AG04449 (cell line): ENCODE measurements at places on chromosomes 13 and 19.

DNA sequence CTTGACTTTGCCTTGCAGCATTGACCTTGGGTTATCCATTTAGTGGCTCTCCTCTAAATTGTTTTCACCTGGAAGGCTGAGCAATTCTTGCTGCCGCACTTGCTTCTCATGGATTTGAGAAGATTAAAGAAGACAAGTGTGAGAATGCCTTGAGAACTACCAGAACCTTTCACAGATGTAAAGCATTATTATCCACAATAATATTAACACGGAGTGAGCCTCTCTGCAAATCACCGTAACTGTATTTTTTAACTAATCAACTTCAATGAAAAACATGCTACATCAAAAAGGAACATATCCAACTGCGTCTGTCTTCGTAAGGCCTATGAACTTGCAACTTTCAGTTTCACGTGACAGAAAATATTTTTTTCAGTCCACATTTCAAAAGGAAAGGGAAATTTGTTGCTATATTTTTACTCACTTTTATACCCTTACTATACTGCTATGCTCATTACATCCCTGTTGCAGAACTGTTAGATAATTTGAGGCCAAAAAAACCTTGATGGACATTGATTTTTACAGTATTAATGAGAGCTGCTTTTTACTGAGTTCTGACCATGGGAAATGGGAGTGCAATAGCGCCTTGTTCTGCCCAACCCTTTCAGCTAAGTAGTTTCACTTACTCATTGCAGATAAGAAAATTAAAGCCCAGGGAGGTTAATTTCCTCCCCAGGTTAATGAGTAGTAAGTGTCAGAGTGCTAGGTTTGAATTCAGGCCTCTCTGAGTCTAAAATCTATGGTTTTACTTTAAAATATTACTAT is 93.8 kb upstream of the RAP2A start:
- DNase-seq: no peak

- DNase-seq: no peak
Observed at GRCh38 chr13:23182142-23182541, 1.4 kb downstream of the SGCG start.

DNA sequence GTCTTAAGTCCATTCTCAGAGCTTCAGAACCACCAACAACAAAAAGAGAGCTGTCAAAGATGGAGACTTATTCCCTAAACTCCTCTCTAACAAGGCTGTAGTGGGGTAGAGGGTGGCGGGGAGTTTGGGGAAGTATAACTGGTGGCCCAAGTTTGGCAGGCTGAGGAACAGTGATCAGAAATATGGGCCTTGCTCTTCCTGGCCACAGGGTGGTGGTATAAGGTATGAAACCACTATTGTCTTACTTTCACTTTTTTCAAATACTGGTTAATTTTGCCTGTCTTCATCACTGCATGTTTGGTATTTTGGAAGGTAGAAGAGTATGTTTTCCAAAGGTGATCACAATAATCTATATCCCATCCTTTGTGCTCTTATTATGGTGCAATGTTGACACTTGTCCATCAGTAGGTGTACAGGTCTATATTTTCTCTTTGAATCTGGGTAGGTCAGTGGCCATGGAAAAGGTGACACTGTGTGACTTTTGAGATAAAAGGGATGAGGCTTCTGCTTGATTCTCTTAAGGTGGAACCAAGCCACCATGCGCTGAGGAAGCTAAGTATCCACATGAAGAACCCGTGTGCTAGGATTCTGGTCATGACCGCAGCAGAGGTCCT is 23.2 kb upstream of the GPC5 start:
- no peak for DNase-seq

- DNase-seq: no peak
Observed at GRCh38 chr13:113226873-113227450, 17.5 kb downstream of the CUL4A start.

GRCh38 chr13:78759704-78760103 is 100.7 kb upstream of the OBI1 start:
- no peak for DNase-seq

DNA sequence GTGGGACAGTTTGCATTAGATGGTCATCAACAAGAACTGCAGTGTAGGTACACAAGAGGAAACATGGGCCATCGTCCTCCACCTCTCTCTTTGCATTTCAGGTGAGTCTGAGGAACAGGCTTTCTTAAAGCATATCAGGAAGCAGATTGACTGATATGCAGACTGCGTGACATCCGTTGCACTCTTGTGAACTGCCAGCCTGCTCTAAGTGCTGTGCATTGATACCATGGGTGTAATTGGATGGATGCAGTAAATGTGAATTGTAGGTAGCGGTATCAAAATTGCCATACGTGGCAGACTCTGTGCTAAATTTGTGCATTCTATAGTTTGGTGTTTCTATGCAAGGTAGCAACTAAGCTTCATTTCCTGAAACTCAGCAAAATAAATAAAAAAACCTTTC is 1008.3 kb downstream of the EFNB2 start:
- DNase-seq: no peak

DNA sequence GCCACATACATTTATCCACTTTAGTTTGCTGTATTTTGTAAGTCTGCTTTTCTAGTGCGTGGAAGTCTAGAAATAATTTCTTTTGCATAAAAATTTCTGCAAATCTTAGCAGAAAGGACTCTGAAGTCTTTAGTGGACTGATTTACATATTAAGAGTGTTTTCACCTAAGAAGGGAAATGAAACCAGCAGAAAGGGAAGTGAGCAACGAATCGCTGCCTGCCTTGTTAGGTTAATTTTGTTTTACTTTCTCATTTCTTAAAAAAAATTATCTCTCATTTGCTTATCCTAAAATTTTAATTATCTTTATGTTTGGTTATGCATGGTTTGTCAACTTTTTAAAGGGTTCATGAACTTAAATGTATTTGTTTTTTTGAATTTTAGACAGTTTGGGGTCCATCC is 767 bp upstream of the GPR18 start:
- no peak for DNase-seq

GRCh38 chr19:31338069-31338776 is 11.0 kb downstream of the TSHZ3 start:
- DNase-seq: no peak

DNA sequence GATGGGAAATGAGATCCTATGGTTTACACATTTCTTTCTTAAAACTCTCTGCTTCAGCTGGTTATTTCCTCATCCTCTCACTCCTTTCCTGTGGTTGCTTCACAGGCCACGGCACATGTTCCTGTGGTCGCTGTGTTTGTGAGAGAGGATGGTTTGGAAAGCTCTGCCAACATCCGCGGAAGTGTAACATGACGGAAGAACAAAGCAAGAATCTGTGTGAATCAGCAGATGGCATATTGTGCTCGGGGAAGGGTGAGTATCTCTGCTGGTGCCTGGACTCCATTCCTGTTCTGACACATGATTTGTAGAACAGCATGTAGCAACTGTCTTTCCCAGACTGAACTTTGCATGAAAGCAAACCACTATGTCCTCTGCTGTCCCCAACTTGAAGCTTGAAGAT is 254.2 kb downstream of the ITGBL1 start:
- peak; percentile 81 for DNase-seq

- no peak for DNase-seq
Observed at GRCh38 chr13:33863188-33863789, 45.3 kb downstream of the RFC3 start.

DNA sequence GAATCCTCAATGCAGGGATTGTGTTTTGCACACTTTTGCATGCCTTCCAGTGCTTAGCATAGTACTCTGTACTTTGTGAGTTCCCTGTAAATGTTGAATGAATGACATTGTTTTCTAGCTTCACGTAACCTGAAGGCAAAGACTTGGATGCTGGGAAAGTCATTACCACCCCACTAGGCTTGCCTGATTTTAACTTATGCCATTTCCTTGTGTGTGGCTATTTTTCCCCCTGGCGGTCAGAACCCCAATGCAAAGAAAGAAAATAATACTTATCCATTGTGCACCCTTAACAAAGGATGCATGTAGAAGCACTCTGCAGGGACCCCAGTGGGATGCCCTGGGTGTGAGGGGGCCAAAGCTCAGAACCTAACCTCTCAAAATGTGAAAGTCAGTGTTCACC is 1.2 kb upstream of the ENOX1 start:
- DNase-seq: no peak

GRCh38 chr13:112184851-112185371 is 118.0 kb downstream of the SOX1 start:
- no peak for DNase-seq

DNA sequence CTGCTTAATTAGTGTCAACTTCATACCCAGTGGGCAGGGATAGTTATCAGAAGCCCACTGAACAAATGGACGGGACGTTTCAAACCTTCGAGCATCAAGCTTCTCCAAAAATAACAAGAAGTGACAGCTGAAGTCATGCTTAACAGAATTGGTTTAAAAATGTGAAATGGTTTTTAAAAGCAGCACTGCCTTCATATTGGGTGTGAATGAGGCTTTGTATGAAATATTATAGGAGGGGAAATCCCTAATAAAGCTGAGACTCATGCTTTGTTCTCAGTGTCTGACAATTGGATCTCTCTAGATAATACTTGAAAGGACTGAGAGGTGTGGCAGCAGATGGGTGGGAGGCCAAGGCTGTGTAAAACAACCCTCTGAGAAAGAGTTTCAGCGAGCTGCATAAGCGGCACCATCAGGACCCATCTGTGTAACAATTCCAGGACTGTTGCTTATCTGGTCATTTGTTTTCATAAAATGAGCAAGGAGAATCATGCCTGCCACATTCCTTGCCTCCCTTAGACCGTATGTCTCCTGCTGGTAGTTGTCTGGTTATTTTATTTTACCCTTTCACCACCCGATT is 667.7 kb downstream of the DIAPH3 start:
- DNase-seq: no peak

DNA sequence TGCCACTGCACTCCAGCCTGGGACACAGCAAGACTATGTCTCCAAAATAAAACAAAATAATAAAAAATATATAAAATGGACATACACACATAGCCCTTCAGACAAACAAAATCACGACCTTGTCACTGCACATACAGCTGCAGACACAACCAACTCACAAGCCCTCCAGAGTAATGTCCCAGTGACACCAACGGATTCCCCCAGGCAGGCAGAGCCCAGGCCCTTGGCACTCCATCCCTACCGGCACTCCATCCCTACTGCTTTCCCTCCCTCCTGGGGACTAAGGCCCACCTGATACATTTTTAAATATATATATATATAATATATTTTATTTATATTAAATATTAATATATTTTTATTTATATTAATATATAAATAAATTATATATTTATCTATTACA is 18.5 kb downstream of the ZNF101 start:
- no peak for DNase-seq

DNA sequence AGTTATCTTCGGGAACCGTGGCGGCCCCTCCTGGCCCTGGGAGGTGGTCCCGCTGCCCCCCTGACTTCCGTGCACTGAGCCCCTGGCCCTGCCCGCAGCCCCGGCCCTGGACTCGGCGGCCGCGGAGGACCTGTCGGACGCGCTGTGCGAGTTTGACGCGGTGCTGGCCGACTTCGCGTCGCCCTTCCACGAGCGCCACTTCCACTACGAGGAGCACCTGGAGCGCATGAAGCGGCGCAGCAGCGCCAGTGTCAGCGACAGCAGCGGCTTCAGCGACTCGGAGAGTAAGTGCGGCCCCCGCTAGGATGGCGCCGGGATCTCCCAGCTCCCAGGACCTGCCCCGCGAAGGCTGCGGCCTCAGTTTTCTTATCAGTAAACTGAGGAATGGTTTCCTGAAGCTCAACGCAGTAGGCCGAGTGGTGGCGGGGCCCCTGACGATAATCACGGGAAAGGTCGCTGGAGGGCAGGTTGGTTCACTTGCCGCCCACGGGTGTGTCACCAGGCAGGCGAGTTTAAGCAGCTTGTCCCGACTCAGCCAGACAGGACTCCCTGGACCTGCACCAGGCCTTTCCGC is 924 bp downstream of the RGCC start:
- DNase-seq: no peak

DNA sequence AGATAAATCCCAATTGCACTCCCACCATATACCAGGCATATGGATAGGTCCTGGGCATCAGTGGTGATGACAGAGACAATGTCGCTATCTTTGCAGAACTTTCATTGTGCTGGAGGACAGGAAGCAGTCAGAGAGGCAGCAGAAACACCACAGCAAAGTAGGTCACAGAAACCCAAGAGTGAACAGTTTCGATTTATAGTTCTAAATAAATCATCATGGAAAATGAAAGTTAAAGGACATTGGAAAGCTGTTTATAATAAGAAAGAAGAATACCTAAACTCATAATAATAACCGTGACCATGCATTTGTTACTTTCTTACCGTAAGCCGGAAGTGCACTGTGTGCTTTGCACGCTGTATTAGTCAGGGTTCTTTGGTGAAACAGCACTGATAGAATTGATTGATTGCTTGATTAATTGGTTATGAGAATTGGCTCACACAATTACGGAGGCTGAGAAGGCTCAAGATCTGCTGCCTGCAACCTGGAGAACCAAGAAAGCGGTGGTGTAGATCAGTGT is 38.9 kb downstream of the ALOX5AP start:
- DNase-seq: no peak

GRCh38 chr13:28558567-28558966 is 63.6 kb upstream of the FLT1 start:
- DNase-seq: no peak

GRCh38 chr13:48902368-48902767 is 73.3 kb upstream of the FNDC3A start:
- no peak for DNase-seq

DNA sequence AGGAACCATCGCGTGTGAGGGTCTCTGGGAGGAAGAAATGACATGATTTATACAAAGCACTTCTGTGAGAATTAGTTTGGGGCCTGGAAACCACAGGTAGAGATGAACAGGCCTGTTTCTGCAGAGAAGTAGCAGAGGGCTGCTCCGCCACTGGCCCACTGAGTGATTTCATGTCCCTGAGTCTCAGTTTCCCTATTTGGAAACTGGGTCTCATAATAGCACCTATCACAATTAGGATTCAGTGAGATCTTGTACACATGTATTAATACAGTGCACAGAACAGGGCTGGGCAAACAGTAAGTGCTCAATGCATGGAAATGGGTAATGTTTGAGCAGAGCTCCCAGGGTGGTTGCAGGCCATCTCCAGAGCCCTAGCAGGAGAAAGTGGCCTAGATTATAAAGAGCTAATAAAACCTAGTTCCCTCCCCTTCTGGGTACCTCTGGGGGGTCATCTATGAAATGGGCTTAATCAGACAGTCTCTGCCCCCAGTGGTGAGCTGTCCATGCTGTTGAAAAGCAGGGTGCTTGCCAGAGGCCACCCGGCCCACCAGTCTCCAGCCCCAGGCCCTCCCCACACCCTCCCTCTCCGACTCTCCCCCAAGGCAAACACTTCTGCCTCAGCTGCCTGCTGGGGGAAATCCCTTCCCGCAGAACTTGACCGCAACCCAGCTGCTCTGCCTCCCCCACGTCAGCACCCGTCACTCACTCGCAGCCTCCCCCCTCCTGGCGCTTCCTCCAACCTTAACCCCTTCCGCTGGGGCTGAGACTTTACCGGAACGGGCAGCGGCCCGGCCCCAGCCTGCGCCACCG is 4.5 kb downstream of the BCL3 start:
- peak; percentile 89 for DNase-seq

DNA sequence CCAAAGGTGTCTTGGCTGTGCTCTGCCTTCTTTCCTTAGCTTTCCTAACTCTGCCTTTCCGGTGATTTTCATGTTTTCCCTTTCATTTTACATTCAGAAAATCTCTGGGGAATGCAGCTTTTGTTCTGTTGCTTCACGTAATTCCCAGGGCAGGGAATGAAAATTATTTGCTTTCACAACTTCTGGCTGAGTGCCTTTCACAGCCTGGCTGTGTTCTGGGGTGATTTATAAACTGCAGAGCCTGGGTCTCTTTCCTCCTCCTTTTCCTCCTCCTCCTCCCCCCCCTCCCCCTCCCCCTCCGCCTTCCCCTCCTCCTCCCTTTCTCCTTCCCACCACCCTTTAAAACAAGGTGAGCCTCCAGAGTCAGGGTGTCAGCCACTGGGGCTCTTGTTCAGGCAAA is 84.3 kb downstream of the RNASEH2B start:
- no peak for DNase-seq

GRCh38 chr19:31347354-31347753 is 1.9 kb downstream of the TSHZ3 start:
- DNase-seq: no peak
